MM.1S (cell line): ENCODE measurements at places on chromosomes 3 and 15.

DNA sequence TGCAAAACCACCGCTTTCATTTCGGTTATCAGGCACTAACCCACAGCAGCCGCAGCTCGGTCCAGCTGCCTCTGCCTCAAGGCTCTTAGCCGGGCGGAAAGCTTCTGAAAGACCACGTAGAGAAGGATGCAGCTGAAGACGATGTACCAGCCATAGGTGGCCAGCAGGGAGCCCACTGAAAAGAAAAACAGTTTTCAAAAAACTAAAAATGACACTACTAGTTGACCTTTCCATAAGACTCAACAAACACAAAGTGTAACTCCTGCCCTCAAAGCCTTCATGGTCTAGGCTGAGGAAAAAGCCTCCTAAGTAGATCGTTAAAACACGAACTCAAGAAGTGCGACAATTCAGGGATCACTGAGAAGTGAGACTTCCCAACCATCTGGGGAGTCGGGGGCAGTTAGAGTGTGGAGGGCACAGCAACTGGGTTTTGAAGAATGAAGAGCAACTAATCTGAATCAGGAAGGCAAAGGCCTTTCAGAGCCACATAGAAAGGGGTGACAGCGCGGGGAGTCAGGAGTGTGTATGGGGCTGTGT, 716 bp downstream of the SELENOS start:
- DNase-seq, result peak; percentile 83

DNA sequence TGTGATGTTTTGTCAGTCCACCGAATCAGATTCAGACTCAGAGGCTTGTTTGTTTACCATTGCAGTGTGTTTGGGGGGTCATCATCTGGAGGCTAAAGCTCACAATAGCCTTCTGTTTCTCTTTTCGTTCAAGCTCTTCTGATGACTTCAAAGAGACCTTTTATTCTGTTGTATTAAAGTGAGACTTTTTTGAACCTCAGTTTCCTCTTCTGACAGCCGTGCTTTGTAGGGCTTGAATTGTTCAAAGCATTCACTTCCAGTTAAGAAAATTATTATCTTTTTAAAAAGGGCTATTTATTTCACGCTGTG, 1.3 kb downstream of the PXK start:
- no peak for DNase-seq

- no peak for DNase-seq
Observed at GRCh38 chr15:29813009-29813408, 9.3 kb downstream of the TJP1 start.

DNA sequence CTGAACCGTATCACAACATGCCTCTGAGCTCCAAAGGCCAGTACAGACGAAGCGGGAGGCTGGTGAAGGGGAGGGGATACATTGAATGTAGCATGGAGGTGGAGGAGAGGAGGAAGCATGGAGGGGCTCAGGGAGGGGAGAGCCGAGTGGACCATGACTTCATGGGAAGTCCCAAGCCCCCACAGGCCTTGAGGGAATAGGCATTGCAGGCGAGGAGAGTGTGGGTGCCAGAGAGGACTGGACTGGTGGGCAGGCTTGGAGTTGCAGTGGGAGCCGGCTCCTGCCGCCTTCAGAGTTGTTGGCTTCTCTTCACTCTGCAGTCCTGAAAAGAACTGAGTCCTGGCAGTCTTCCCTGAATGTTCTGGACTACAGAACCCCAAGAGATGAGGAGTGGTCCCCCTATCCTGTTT, 3.3 kb upstream of the RNU6-1 start:
- no peak for DNase-seq

DNA sequence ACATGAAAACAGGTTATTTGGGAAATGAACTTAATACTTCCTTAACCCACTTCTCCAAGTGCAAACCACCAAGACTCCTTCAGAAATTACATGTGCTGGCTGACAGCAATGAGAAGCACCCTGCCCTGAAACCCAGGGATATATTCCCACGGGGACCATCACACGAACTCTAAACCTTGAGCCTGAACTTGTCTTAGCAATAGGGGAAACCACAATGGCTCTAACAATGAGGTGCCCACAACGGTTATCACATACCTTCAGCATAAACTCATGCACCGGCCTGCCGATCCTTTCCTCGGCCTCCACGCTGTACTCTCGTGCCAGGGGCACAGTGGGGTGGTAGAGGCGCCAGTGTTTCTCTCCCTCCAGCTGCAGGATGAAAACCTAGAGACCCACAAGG, 13.4 kb downstream of the RIOX2 start:
- no peak for DNase-seq

DNA sequence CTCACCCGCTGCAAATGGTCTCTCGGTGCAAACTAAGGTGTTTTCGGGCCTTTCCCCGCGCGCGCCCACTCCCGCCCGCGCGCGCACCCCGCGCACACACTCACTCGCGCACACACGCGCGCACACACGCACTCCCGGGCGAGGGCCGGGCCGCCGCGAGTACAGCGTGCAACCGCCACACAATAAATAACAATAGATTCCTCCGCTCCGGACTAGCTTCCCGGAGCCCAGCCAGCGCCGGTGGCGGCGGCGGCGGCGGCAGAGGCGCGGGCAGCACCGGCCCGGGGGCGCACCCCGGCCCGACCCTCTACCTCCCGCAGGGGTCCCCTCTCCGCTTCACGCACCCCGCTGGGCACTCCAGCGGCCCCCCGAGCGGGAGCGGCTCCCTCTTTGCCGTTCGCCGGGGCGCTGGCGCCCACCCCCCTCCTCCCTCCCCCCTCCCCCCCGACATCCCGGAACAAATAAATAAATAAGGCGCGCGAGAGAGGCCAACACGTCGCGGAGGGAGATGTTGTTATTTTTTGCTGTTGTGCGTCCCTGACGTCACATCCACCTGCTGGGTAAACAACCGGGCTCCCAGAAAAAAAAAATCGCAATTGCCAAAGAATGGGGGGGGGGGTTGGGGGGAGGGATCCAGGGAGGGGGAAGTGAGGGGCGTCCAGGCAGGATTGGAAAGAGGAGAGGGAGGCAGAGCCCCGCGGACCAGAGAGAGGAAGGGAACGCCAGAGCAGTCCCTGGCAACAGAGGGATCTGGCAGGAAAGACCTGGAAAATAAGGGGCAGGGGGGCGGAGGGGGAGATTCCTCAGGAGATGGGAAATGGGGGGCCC, at the start of gene FOXP1:
Gene FOXP1, minus strand, starts transcription at position 163 of the 828 bp plus-strand sequence. CDS start 385,347 bp downstream, outside the sequence.
- DNase-seq, result peak; percentile 52

GRCh38 chr3:13095408-13095937, 22.2 kb upstream of the IQSEC1 start:
- DNase-seq, result no peak

- no peak for DNase-seq
Observed at GRCh38 chr15:80066912-80067311, 7.4 kb downstream of the ZFAND6 start.

GRCh38 chr3:115975353-115975752, 352.0 kb downstream of the GAP43 start:
- no peak for DNase-seq

DNA sequence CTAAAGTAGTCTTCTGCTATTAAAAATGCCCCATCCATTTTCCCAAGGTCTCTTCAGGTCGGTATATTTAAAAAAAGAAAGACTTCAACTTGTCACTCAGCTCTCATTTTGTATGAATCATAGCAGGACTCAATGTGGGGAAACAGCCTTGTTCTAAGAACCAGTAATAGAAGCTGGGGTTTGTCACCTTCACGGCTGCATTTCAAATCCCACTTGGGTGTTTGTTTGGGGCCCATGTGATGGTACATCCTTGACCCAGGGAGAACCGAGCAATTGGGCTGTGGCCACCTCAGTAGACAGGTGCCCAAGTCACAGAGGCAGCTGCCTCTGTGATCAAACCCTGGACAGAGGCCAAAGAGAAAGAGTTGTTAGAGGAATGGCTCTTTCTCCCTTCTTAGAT, 70.3 kb upstream of the ARL8B start:
- no peak for DNase-seq

GRCh38 chr15:89030311-89030710, 57.9 kb upstream of the ABHD2 start:
- DNase-seq, result no peak

DNA sequence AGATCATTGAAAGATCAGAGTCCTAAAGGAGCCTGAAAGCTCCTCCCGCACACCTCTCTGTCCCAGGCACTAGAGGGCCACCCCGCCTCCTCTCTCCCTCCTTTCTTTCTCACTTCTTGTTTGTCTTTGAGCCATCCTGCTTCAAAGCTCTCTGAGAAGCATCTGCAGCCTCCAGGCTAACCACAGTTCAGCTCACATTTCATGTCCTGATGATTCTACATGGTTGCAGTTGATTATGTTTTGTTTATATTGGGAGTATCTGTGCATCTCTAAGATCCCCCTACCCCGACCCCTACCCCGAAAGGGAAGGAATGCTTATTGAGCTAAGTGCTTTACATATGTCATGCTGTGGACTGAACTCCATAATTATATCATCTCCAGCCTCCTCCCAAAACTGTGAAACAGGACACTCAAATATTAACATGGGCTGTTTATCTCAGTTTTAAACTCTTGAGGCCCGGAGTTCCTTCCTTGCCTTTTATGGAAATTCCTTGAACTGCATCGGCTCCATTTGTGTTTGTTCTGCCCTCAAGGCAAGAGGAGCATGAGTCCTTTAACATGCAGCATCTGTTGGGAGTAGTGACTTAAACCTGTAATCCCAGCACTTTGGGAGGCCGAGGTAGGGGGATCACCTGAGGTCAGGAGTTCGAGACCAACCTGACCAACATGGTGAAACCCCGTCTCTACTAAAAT, 30.9 kb downstream of the MGLL start:
- DNase-seq, result peak; percentile 36

DNA sequence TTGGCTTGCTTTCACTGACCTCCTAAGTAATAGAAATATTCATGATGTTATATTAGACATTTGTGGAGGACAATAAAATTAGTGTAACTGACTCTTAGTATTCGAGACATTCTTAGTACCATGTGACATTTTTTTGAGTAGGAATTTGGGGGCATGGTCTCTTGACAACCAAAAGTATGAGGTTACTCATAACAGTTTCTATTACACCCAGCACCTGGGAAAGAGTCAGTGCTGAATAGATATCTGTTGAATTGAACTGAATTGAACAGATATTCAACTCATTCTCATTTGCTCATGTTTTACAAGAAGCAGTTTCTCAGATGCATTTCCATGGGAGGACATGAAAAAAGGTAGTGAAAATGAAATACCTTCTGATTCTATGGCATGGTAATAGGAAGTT, 84.4 kb downstream of the CMSS1 start:
- DNase-seq, result no peak

- no peak for DNase-seq
Observed at GRCh38 chr15:70545526-70545925, 217.8 kb downstream of the UACA start.

DNA sequence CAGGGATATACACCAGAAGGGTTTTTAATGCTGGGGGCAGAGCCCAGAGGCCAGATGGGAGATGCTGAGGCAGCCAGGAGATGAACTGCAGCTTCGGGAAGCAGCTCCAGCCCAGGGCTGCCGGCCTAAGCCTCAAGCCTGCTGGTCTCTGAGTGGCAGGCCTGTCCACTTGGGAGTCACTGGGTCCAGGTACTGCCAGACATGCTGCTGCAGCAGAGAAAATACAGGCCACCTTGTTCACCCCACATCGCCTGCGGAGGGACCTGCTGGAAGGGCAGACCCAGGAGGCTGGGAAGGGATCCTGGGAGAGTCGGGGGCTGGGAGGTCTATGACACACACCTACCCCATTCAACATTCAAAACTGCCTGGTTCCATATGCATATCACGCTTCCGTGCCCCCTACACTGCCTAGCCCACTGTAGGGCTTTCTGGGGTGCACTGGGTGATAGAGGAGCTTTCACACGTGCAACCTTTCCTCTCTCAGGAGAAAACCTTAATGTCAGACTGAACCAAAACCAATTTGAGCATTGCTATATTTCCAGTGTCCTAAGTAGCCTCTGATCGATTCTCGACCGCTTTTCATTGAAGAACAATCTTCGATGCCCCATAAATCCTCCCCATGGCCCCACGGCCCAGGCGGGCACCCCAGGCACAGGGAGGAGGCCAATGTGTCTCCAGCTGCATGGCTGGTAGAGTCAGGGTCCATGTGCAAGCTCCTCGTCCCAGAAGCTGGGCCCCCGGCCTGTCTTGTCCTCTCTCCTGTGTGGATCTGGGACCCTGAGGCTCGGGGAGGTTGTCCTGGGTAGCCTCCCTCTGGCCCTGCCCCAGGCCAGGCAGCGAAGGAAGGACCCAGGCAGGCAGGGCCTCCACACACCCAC, 147.4 kb downstream of the ATP10A start:
- DNase-seq, result no peak

DNA sequence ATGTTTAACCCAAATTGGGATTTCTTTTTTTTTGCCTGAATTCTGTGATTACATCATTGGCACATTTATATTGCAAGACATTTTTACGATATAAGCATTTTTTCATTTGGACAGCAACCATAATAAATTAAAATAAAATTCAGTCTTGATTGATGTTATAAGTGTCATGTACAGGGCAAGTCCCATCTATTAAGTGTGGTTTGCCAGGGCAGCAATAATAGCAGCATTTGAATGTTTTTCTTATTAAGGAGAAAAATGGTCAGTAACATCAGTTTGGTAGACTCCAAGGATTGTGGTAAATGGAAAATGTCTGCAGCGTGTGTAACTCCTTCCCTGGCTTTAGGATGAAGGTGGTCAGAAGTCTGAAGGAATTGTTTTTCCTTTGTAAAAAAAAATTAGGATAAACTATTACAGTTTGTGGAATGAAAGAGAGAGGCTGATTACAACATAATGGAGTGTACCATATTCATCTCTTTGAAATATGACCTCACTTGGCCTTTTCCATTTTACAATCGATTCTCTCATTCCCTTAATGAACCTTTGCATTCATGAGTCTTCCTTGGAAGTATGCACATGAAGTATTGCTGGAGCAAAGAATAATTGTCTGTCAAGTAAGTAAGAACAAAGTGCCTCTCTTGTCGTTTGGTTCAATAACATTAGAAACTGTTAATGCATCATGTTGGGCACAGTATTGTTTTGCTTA, 405.4 kb upstream of the THRB start:
- DNase-seq, result no peak

GRCh38 chr3:100354850-100355249, 20.3 kb downstream of the NIT2 start:
- DNase-seq, result no peak

GRCh38 chr3:31165399-31165860, 271.0 kb upstream of the GADL1 start:
- no peak for DNase-seq

DNA sequence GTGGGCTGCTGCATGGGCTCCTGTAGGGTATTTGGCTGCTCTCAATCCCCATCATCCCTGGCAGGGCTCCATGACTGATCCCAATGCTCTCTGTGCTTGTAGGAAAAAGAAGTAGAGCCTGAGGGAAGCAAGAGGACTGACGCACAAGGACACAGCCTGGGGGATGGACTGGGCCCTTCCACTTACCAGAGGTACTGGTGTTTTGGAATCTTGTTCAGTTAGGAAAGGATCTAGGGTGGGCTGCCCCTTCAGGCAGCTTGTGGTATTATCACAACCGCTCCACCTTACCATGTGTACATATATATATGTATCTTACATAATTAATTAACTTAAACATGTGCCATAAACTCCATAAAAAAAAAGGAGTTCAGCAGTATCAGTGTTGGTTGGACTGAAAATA, 1.3 kb downstream of the SLC28A2 start:
- DNase-seq, result no peak

DNA sequence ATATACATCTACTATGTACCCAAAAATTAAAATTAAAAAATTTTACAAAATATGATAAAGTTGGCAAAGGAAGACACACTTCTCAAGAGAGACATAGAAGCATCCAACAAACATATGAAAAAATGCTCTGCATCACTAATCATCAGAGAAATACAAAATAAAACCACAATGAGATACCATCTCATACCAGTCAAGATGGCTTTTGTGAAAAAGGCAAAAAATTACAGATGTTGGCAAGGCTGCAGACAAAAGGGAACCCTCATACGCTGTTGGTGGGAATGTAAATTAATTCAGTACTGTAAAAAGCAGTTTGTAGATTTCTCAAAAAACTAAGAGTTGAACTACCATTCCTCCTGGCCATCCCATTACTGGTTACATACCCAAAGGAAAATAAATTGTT, 581.7 kb upstream of the CCDC54 start:
- no peak for DNase-seq
